NCI-H146 (cell line): ENCODE measurements at places on chromosomes 3 and 15.

DNA sequence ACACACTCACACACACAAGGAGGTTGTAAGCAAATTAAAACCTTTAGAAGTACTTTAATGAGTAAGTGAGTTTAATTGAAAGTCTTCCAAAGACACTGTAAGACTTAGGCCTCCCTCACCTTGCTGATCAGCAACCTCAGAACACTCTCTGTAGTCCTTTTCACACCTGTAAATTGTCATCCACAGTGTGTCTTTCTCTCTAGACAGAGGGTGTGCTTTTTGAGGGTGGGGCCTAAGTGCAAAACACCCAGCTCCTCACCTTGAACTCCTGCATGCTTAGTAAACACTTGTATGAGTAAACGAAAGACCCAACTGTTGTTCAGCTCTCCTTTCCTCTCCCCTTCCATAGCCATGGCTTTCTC is 183.2 kb upstream of the IL12A start:
- no peak for DNase-seq

GRCh38 chr3:42814914-42815507 is 5.8 kb downstream of the ACKR2 start:
- peak; percentile 4 for DNase-seq

DNA sequence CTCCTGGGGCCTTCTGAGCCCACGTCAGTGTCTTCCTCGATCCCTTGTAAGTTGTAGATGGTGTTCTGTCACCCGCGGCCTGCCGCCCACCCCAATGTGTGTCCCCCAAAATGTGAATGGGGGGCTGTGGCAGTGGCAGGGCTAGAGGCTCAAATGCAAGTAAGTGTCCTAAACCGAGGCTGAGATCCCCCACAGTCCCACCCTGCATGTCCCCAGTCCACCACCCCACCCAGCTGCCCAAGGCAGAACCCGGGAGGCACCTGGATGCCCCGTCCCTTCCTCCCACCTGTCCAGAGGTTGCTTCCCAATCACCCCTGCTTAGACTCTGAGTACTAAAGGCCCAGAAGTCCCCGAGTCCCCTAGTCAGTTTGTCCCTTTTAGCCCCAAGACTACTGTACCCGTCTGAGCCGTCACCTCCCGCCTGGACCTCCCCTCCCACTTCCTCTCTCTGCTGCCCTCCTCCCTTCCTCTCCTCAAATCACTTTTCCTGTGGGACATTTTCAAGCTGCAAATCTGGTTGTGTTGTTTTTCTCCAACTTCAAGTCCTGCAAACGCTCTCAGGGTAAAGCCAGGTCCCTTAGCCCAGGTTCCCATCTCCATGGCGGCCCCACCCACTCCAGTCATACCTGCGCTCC is 11.8 kb upstream of the PLXND1 start:
- DNase-seq = no peak

GRCh38 chr3:25663347-25663868 is 1.3 kb downstream of the TOP2B start:
- DNase-seq = peak; percentile 35

GRCh38 chr15:47460795-47461573 is 256.3 kb upstream of the SEMA6D start:
- DNase-seq = no peak

GRCh38 chr3:50226888-50227389 is 9.1 kb upstream of the GNAI2 start:
- peak; percentile 66 for DNase-seq

GRCh38 chr15:90345857-90346256 is 6.2 kb upstream of the ZNF774 start:
- no peak for DNase-seq

- DNase-seq = no peak
Observed at GRCh38 chr3:187267306-187267705, 24.2 kb downstream of the MASP1 start.

DNA sequence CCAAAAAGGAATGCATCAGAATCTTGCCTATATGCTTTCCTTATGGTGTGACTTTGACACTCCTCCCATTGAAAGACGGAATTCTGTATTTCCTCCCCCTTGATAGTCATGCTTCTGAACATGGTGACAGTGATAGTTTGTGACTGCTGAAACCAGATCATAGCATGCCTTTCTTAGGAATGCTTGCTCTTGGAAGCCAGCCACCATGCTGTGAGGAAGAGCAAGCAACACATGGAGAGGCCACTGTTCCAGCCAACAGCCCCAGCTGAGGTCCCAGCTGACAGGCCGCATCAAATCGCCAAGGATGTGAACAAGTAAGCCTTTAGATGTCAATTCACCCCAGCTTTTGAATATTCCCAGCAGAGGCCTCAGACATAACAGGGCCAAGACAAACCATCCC is 100.1 kb downstream of the IGF2BP2 start:
- DNase-seq = no peak

DNA sequence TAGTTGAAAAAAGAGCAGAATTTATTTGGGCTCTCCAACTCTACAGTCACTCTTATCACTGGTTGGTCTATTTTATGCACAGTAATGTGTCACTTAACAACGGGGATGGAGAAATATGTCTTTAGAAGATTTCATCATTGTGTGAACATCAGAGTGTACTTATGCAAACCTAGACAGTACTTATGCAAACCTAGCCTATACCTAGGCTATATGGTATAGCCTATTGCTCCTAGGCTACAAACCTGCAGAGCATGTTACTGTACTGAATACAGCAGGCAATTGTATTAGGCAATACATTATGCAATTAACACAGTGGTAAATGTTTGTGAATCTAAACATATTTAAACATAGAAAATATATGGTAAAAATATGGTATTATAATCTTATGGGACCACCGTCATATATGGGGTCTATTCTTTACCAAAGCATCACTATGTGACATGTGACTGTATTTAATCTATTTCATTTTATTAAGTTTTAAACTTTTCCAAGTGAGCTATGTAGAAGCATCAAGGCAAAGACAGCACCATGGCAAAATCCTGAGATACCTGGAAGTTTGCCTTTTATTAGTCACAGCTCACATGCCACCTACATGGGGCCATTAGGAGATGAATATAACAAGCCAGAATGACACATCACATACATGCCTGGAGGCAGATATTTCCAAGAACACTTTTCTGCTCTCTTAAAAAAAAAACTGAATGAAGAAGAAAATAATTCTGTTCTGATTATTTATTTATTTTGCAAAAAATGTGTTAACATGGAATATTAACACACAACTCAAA is 537.4 kb downstream of the TUSC7 start:
- no peak for DNase-seq

GRCh38 chr15:55434989-55435825 is 26.9 kb downstream of the PIERCE2 start:
- DNase-seq = peak; percentile 49

DNA sequence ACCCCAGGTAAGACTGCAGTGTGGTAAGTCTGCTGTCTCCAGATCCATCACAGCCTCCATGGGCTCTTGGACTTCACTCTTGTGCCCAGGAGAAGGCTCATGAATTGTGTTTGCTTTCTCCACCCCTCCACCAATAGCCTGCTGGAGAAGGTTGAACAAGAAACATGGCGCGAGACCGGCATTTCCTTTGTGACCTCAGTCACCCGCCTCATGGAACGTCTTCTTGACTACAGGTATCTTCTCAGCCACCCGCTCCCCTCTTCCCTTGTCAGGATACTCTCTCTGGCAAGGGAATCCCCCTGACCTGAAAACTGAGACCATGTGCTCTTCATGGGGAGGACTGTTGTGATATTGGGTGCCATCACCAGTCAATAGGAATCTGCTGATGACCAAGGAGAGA is 52.1 kb upstream of the MANF start:
- no peak for DNase-seq

DNA sequence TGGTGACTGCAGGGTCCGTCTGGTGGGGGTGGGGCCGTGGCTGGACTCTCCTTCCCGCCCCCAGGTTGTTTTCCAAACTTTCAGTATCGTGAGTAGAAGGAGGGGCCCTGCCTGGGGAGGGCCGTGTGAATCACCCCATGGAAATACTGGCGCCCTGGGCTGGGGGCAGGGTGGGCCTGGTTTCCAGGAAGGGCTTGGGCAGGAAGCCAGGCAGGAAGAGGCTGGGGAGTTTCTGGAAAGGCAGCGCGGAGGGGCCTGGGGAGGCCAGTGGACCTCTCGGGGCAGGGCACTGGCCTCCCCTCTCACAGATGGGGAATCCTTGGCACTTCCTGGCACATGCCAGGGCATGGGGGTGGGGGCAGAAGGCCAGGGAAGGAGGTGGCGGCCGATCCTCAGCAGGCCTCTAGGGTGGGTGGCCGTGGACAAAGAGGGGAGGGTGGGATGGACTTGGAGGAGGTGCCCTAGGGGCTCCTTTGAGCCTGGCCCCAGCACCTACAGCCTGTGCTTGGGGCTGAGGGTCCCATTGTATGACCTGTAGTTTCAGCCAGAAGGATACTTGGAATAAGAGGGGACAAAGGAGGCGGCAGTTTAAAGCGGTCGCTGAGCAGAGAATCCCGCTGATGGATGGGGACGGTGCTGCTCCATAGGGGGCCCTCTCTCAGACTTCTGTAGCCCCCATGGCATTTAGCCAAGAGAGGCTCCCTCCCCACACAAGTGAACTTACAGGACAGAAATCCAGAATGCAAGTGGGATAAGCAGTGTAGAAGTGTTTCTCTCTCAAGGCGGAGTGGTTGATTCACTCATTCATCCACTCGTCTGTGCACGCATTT is 56.5 kb upstream of the GATA2 start:
- no peak for DNase-seq

GRCh38 chr3:120393761-120394160 is 44.6 kb upstream of the LRRC58 start:
- no peak for DNase-seq

DNA sequence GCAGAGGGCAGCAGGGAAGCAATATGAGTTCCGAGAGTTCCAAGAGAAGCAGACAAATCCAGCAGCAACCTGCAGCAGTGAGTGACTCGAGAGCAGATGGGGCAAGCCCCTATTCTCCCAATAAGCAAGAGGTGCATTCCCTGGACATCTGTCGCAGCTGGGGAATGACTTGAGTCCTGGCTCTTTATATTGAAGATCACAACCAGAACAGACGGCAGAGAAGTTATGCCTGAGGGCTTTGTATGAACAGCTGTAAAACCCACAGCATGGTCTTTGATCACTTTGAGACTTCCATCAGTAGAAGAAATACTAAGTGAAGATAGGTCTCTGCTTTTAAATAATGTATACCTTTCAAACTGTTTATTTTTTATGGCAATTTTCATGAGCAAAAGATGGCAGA is 23.6 kb upstream of the C3orf22 start:
- DNase-seq = peak; percentile 48

- peak; percentile 39 for DNase-seq
Observed at GRCh38 chr3:150798122-150798618, 35.2 kb upstream of the SIAH2 start.

GRCh38 chr3:50648313-50648712 is 26.4 kb upstream of the DOCK3 start:
- no peak for DNase-seq

GRCh38 chr15:31464216-31465082 is 137.8 kb downstream of the KLF13 start:
- peak; percentile 24 for DNase-seq

- DNase-seq = no peak
Observed at GRCh38 chr3:66153481-66154443, 67.0 kb upstream of the SLC25A26 start.

DNA sequence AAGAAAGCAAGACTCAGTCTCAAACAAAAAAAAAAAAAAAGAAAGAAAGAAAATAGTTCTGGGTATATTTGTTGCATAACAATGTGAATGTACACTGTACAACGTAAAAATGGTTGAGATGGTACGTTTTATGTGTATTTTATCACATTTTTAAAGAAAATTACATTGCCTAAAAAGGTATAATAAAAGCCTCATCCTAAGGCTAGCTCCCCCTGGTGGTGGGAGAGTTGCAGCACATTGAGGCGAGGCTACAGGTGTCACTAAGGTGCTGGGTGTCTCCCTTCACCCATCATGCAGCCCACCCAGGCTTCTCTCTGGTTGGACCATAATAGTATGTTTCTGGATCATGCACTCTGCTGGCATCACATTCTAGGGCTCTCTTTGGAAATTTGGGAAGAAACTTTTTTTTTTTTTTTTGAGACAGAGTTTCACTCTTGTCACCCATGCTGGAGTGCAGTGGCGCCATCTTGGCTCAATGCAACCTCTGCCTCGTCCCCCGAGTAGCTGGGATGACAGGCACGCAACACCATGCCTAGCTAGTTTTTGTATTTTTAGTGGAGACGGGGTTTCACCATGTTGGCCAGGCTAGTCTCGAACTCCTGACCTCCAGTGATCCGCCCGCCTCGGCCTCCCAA is 12.4 kb upstream of the RAB11A start:
- peak; percentile 66 for DNase-seq

GRCh38 chr15:23038726-23039142 is 635 bp downstream of the TUBGCP5 start:
- peak; percentile 29 for DNase-seq

- peak; percentile 8 for DNase-seq
Observed at GRCh38 chr3:101521211-101521701, 8.2 kb upstream of the SENP7 start.

- DNase-seq = no peak
Observed at GRCh38 chr3:158775426-158776410, 26.1 kb upstream of the MFSD1 start.

DNA sequence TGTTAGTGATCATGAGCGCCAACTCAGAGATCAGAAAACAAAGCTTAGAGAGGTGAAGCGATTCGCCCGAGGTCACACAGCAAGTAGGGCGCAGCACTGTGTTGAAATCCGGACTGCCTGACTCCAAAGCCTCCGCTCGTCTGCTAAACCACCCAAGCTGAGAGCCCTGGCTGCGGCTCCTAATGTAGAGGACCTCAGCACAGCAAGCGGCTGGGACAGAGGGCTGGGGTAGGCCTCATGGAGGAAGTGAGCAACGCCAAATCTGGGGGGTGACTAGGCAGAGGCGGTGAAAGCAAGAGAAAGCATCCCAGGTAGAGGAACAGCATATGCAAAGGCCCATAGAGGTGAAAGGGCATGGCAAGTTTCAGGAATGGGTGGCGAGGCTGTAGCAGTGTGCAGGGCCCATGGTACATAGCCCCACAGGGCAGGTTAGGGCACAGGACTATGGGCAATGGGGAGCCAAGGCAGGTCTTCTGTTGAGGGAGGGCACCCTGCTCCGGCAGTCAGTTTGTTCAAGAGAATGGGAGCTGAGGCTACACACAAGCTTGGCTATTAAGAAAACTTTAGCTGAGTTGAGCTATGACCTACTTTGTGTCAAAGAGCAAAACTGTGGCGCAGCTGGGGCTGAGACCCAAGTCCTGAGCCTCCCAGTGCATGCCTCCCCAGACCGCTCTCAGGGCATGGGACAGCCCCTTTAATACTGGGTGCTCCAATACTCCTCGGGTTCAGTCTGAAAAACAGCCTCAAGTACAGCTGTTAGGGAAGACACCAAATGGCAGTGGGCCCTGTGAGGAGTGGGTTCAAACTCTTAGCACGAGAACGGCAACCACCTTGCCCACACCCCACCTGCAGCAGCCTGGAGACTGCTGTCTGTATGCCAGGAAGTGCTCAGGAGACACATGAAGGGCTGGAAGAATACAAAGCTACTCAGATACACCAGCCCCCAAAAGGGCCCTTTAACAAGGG is 988 bp upstream of the CFAP92 start:
- no peak for DNase-seq

- no peak for DNase-seq
Observed at GRCh38 chr3:144773350-144773749, 801.7 kb downstream of the DIPK2A start.

DNA sequence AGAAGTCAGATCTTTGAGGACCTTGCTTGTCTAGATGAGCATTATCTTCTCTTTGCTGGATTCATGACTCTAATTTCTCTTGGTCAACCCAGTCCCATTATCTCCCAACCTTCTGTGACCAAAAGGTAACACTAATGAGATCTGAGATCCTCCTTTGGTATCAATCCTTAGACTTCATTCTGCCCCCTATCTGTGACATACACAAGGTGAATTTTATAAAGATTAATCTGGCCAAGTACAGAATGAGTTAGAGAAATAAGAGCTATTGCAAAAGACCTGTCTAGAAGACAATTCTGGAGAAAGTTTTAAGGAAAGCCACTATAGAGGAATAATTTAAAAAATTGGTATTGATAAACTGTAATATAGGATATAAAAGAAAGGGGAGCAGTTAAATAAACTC is 113.8 kb upstream of the KCNMB2 start:
- DNase-seq = peak; percentile 67
